Esophagus squamous epithelium (tissue), 5 donors: ENCODE measurements at places on chromosomes 2 and 18.

DNA sequence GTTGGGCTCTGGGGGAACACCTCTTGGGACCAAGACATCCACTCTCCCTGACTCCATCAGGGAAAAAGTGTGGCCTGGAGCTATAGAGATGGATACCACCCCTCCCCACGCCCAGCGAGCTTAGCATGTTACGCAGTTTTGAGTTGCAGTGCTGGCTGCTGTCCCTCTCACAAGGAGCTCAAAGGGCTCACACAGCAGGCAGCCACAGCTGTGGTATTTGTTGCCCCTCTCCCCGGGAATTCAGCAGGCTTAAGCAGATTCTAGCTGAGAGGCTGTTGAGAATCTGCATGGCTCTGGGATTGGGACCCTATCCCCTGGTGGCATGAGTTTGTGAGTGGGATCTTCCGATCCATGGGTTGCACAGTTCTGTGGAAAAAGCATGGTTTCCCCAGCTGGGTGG is 673.1 kb upstream of the FSHR start:
- DNase-seq: no peak

DNA sequence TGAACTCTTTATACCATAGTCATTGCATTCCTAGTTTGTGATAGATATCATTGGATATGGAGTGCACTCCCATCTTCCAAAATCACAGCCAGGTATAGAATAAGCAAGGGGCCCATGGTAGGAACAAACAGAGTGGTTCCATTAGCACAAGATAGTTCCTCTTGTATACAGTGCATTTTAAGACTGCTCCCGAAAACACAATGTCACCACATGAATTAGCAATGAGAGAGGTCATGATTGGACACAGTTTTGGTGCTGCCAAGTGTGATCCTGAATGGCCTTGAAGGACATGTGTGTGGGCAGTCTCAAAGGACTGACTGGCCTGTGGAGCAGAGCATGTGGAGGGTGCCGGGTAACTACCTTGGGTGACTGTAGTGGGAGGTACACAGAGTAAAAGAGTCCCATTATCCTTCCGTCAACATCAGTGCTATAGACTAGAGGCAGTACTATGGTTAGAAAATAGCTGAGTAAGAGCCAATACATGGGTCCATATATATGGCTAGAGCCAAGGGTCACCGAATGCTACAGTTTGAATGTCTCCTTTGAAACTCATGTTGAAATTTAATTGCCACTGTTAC is 549.9 kb downstream of the DSC3 start:
- no peak for DNase-seq

DNA sequence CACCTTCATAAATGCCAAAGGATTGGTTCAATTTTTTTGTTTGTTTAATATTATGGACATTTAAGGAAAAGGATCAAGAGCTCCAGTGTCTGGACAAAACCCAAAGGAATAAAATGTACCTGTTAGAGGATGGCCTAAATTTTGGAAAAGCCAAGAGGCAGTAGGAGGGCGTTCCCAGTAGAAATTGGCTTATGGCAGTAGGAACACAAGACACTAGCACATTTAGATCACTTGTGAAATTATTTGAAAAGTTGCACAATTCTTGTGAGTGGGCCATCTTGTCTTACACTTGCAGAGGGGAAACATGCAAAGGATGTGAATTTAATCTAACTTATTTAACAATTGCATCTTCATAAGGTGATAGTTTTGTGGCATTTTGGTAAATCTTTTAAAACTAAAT is 3.2 kb downstream of the BZW1 start:
- no peak for DNase-seq

- no peak for DNase-seq
Observed at GRCh38 chr18:35127201-35127600, 86.0 kb downstream of the MAPRE2 start.

DNA sequence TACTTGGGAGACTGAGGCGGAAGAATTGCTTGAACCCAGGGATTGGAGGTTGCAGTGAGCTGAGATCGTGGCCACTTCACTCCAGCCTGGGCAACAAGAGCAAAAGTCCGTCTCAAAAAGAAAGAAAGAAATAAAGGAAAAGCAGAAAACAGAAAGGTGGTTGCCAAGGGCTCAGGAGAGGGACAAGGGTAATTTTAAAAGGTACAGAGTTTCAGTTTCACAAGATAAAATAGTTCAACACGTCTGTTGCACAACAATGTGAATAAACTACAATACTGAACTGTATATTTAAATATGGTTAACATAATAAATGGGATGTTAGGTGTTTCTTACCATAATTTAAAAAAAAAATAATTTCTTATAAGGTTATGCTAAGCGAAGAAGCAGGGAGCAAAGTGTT is 12.9 kb downstream of the RPS27A start:
- DNase-seq: no peak

DNA sequence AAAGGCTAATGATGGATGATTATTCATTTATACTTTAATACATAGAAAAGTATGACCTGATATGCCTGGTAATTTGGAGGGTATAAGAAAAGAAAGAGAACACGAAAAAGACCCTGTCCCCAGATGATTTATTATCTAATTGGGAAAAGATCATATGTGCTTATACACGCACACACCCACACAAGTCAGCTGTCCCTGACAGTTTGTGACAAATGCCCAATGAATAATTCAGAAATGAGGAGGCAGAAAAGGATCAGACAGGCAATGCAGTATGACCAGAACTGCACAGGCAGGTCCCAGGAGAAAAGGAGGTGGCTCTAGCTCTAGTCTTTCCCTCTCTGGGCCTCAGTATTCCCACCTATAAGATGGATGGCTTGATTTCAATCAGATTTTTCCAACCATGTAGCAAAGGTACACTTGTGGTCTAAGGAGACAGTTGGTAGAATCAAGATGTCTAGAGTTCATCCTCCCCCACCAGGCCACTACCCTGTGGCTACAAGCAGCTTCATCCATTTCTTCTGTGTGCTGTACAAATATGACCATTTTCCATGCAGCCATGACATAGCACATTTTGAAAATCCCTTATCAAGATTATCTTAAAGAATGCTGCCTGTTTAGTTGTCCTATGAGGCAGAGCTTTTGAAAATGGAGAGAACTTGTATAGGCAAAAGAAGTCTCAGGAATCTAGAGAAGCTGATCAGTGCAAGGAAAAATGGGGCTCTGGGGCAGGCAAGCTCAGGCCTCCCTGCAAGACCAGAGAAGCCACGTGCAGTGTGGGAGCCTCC is 19.7 kb downstream of the CYRIA start:
- DNase-seq: no peak

DNA sequence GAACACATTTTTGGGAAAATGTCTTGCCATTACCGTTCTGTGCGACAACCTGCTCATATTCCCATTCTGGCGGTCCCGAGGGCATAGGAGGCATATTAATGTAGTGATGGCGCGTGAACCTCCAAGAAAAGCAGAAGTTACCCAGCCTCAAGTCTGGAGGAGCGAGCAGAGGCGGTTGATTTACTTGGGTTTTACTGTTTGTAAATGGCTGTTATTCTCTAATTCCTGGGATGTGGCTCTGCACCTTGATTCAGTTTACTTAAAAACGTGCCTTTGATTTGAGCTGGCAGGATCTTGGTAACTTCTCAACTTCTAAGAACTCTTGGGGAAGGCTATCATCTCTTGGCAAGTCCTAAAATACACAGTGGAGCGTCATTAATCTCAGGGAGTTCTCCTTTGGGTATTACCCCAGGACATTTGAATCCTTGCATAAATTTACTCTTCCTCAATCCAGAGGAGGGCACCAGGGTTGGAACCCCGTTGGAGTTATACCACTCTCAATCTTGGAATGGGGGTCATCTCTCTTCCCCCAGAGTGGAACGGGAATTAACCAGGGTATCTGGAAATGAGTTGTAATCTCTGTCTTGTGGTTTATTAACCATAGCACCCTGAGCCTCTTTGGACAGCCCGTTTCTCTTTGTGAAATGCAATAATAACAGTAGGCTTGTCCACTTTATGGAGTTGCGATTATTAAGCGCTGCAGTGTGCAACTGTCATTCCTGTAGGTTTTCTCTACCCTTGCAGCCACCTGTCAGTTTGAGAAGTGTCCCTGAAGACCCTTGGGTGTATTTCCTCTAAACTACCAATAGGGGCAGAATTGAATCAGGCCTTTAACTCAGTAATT is 2.1 kb downstream of the HK2 start:
- DNase-seq: no peak

- no peak for DNase-seq
Observed at GRCh38 chr18:9210966-9211365, 74.4 kb downstream of the ANKRD12 start.
